ENCODE measurements at places on chromosomes 12 and 14. TPM values are rescaled to one million over a fixed set of nuclear protein-coding genes. Genes with fewer than 3 reads are reported as not detected.

RHOJ gene
- total RNA-seq: 3.4 TPM

SLCO1C1 gene
- total RNA-seq: not detected

RIPK3 gene
- 2.5 TPM for total RNA-seq

OAS1 gene
- 0.28 TPM for total RNA-seq

KIAA0586 gene
- 10.7 TPM for total RNA-seq

CAPZA3 gene
- 0.14 TPM for total RNA-seq

NXPH4 gene
- 0.65 TPM for total RNA-seq

HOXC11 gene
- 0.14 TPM for total RNA-seq

CCDC175 gene
- not detected for total RNA-seq

PIANP gene
- not detected for total RNA-seq

ADAM21 gene
- 0.55 TPM for total RNA-seq

AJUBA gene
- 47.3 TPM for total RNA-seq

WBP11 gene
- 10.0 TPM for total RNA-seq

LGR5 gene
- total RNA-seq: not detected

SLC17A8 gene
- total RNA-seq: not detected

VDR gene
- 8.1 TPM for total RNA-seq

LAG3 gene
- 0.14 TPM for total RNA-seq

KLRC3 gene
- not detected for total RNA-seq

TGM1 gene
- 1.6 TPM for total RNA-seq

EIF2S3B gene
- 16.2 TPM for total RNA-seq

C12orf56 gene
- total RNA-seq: 0.28 TPM

TSPAN19 gene
- total RNA-seq: not detected

BDKRB2 gene
- total RNA-seq: 38.6 TPM

KRT73 gene
- total RNA-seq: not detected

GDF3 gene
- total RNA-seq: not detected

MMP19 gene
- 5.9 TPM for total RNA-seq

TAS2R20 gene
- total RNA-seq: 2.2 TPM

CDCA3 gene
- total RNA-seq: 2.0 TPM

LYZ gene
- total RNA-seq: 0.09 TPM

OR6C2 gene
- not detected for total RNA-seq

IL31 gene
- not detected for total RNA-seq

ISM2 gene
- 0.14 TPM for total RNA-seq

SPIC gene
- total RNA-seq: not detected

CEBPE gene
- total RNA-seq: not detected

MYF5 gene
- not detected for total RNA-seq

DIO3 gene
- under 0.01 TPM for total RNA-seq

HCAR2 gene
- not detected for total RNA-seq

SAV1 gene
- 22.6 TPM for total RNA-seq

IFNG gene
- total RNA-seq: not detected

CPNE6 gene
- total RNA-seq: not detected

WDR20 gene
- total RNA-seq: 15.5 TPM

IAPP gene
- not detected for total RNA-seq

FSCB gene
- not detected for total RNA-seq

RDH16 gene
- total RNA-seq: 0.14 TPM

PIWIL1 gene
- total RNA-seq: not detected

CCDC88C gene
- 0.85 TPM for total RNA-seq

ERP29 gene
- total RNA-seq: 104 TPM

ATF1 gene
- 30.1 TPM for total RNA-seq

ALX1 gene
- total RNA-seq: 2.5 TPM

AQP5 gene
- 0.09 TPM for total RNA-seq

TEX52 gene
- total RNA-seq: not detected

TRHDE gene
- 3.5 TPM for total RNA-seq

MGP gene
- total RNA-seq: 8.0 TPM

NCAPD2 gene
- total RNA-seq: 26.3 TPM

GCH1 gene
- total RNA-seq: 12.4 TPM

AMN gene
- total RNA-seq: 0.18 TPM

SLCO1B1 gene
- total RNA-seq: not detected

Data from smooth muscle cell of bladder (primary cell).